Vagina (tissue), 2 donors: ENCODE measurements at places on chromosomes 4 and X.

GRCh38 chr4:161183729-161184128, 980.1 kb downstream of the FSTL5 start:
- no peak for DNase-seq

DNA sequence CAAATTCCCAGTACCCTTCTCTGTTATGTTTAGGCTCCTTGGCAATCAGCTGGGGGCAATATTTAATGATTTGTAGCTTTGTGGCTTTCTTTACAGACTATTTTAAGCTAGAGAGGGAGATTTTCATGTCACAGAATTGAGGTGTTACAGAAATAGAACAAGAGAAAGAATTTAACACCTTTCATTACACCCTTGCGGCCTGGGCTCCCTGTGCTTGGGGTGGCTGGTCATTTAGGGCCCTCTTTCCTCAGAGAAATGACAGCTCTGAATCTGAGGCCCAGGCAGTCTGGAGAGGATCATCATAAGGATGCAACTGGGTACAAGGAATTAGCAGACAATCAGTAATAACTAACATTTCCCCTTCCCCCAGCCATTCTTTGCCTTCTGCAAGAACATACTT, 104.5 kb upstream of the INTU start:
- DNase-seq, result no peak

DNA sequence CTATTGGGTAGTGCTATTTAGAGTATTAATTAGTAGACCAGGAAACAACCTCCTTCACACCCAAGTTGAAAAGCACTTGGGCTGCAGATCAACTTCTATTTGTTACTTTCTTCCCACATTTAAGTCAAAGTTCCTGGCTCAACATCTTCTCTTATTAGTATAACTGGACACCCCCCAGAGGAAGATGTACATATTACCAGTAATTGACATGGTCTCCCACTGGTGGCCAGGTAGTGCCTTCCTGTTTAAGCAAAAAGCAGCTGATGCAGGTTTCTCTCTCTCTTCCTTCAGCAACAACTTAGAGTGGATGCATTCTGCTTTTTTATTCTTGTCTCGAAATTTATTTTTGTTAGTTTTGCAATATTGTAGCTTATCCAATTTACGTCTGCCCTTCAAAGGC, 438.1 kb downstream of the GBA3 start:
- DNase-seq, result no peak

- DNase-seq, result no peak
Observed at GRCh38 chr4:103011378-103012025, 8.0 kb downstream of the SLC9B1 start.

GRCh38 chr4:79223993-79224776, 101.7 kb downstream of the NAA11 start:
- DNase-seq, result no peak

DNA sequence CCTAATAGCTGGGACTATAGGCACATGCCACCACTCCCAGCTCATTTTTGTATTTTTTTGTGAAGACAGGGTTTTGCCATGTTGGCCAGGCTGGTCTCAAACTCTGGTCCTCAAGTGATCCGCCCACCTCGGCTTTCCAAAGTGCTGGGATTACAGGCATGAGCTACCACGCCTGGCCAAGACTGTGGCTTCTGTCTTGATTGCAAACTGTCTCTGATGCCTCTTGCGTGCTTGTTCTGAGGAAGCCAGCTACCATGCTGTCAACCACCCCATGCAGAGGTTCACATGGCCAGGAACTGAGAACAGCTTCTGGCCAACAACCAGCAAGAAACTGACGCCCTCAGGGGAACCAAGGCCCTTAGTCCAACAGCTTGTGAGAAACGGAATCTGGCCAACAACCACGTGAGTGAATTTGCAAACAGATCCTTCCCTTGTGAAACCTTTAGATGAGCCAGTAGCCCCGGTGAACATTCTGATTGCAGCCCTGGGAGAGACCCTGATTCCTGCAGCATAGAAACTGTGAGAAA, 71.2 kb downstream of the SUPT20HL2 start:
- DNase-seq, result peak; percentile 91

DNA sequence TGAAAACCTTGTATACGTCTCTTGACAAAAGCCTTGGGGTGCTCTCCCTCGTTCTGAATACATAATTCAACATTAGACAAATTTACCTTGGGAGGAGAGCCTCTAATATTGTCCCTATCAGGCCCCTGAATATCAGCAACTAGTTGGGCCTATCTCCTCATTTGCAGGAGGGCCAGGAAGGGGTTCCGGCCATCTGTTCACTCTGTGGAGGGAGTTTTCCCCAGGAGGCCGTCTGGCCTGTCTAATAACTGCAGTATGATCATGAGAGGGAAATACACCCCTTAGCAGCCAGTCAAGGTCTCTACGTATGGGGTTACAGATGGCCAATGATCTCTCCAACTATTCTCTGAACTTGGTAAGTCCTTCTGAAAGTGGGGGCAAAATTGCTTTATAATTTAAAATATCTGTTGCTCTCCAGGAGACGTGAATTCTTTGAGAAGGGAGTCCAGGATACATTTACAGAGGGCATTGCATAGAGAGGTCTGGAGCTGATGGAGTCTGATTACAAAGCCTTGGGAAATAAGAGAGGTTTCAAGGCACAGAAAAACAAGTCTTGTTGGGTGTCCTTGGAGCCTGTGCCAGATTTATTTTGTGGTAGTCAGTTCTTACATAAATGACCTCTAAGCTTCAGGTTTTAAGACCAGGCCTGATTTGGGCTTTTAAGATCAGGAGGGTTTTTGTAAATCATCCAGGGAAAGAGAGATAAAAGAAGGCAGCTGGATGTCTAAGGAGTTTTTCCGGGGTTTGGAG, 48.2 kb upstream of the UXT start:
- no peak for DNase-seq

GRCh38 chr4:115154826-115155225, 41.4 kb upstream of the NDST4 start:
- no peak for DNase-seq
